ENCODE measurements at places on chromosomes 5 and 9.

DNA sequence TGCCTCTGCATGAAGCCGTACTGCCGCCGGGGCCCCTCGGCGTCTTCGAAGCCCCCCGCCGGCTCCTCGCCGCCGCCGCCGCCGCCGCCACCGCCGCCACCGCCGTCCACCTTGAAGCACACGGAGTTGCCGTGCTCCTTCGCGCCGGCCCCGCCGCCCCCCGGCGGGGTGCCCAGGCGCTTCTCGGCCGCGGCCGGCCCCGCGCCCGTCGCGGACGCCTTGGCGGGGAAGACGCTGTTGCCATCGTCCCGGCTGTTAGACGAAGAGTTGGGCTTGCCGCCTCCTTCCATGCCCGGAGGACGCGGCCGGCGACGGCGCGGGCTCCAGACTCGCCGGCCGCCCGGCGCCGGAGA is 400 bp downstream of the HCN1 start:
- DNase-seq = no peak

- DNase-seq = no peak
Measured at GRCh38 chr5:170166101-170166500, 60.4 kb downstream of the FOXI1 start.

GRCh38 chr5:179731791-179732411 is 721 bp upstream of the MAML1 start:
- DNase-seq = no peak

DNA sequence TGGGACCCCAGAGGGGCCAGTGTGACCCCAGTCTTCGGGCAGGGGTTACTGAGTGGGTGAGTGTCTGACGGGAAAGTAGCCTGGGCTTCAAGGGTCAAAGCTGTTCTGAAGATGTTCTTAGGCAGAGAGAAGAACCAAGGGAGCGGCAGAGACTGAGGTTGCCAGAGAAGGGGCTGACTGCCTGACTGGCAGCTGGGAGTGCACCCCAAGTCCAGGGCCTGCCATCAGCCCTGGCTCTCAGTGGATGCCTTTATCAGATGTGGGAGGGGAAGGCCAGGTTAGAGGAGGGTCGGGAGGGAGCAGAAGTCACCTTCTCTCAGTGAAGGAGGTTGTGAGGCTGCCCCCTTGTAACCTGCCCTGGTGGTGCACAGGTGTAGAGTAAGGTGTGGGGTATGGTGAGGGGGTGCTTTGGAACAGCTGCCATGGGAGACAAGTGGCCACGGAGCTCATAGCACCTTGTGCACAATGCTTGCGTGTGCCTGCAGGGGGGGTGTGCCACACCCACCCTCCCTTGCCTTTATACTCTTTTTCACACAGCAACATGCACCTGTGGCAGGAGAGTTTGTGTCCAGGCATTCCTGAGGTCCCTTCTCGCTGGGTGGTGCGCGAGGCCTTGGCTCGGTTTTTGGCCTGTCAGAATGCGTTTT is 18.9 kb downstream of the RALGPS1 start:
- DNase-seq = no peak

GRCh38 chr9:112072721-112073638 is 102.1 kb downstream of the SUSD1 start:
- no peak for DNase-seq

- DNase-seq = no peak
Measured at GRCh38 chr5:62421414-62421813, 8.9 kb downstream of the IPO11 start.

DNA sequence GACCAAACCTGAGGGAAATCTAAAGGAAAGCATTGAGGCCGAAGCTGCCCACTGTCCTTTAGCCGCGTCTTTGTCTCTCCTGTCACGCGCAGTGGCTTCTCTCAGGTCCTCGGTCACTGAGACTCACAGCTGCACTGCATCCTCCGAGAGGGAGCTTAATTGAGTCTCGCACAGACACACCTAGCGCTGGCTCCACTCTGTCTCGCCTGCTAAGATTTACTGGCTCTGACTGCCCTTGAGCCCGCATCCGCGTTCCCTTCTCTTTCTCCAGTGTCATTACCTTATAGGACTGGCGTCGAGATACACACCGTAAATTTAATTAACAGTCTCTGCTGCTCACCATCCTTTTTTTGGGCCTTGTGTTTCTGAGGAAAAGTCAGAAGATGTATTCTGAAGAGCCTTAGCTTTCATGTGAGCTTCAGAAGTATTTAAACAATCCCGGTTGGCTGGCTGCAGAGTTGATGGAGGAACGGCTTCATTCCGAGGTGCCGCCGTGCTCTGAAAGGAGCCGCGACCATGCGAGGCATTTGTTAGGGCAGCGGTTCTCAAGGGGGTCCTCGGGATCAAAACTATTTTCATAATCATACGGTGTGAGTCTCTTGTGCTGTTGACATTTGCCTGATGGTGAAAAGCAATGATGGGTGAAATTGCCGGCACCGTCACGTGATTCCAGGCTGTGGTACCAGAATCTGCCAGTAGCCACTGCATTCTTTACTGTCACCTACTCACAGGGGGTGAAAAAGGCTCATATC is 58.3 kb downstream of the GPR107 start:
- peak; percentile 26 for DNase-seq

GRCh38 chr9:127224178-127224882 is 40.2 kb upstream of the GARNL3 start:
- peak; percentile 95 for DNase-seq

GRCh38 chr9:68802525-68803015 is 97.5 kb downstream of the PIP5K1B start:
- DNase-seq = no peak

- DNase-seq = no peak
Measured at GRCh38 chr5:138824516-138824915, 50.6 kb downstream of the LRRTM2 start.

GRCh38 chr5:137604348-137605095 is 105.4 kb upstream of the SPOCK1 start:
- no peak for DNase-seq

GRCh38 chr9:117783828-117784227 is 79.6 kb downstream of the TLR4 start:
- DNase-seq = no peak

DNA sequence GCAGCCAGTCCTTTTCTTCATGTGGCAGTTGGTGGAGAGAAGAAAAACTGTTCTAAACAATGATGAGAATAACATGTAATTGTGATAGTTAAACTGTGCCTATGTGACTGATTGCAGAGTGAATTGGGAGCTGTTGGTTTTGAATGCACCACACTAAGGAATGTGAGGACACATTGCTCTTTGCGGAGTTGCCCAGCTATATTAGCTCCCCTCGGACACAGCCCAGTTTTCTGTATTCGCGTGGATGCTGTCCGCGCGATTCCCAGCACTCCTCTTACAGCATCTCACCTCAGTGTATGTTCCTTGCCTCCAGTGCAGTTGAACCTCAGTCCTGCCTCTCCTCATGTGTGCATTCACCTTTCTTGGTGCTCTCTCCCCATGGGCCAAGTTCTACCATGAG is 32.2 kb downstream of the TGFBI start:
- no peak for DNase-seq

GRCh38 chr9:127697575-127697974 is 9.2 kb upstream of the CFAP157 start:
- DNase-seq = no peak

DNA sequence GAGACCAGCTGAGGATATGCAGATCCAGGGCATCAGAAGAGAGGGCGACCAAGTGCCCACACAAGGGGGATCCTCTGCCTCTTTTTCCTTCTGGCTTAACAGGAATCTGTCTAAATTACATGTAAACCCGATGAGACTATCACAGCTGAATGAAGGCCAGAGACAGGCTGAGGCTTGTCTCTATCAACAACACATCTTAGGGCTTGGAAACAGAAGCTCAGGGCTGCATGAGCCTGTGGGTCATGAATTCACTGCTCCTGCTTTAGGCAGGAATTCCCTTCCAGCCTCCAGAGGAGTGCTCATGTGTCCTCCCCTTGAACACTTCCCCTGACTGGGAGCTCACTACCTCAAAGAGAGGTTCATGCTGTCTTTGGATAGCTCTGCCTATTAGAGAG is 106.1 kb upstream of the PHYKPL start:
- peak; percentile 15 for DNase-seq

DNA sequence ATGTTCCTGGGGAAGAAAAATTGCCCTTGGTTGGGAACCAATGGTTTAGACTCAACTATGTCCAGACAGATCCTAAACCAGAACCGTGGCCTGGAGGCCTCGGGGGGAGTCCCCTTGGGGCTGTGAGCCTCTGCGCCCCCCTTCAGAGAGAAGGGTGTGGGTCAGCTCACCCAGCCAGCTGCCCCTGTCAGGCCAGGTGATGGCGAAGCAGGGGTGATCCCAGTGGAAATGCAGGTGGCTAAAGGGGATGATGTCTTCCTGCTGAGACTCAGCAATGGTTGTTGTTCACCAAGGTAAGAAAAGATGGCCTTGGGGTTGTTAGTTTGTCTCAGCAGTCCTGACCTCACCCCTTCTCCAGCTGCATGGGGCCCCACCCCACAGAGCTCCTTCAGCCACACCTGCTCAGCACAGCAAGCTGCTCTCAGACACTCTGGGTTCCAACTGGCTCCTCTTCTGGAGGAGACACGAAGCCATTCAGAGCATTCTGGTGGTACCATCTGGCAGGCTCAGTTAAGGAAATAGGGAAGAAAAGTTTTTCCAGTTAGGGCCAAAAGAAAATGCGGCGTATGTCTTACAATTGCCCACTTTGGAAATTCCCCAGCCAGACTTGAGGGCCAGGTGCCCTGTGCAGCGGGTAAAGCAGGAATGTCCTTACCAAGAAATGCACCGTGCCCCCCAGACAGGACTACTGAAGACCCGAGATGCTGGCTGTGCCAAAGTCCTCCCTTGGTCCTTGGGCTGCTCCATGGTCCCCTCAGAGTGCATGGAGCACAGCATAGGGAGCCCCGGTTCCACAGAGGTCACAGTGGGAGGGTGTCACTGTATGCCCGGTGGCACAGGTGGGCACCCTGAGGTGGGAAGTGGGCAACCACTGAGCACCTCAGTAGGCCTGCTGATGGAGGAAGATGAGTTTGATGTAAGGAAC is 90.2 kb downstream of the NSUN2 start:
- DNase-seq = peak; percentile 4

DNA sequence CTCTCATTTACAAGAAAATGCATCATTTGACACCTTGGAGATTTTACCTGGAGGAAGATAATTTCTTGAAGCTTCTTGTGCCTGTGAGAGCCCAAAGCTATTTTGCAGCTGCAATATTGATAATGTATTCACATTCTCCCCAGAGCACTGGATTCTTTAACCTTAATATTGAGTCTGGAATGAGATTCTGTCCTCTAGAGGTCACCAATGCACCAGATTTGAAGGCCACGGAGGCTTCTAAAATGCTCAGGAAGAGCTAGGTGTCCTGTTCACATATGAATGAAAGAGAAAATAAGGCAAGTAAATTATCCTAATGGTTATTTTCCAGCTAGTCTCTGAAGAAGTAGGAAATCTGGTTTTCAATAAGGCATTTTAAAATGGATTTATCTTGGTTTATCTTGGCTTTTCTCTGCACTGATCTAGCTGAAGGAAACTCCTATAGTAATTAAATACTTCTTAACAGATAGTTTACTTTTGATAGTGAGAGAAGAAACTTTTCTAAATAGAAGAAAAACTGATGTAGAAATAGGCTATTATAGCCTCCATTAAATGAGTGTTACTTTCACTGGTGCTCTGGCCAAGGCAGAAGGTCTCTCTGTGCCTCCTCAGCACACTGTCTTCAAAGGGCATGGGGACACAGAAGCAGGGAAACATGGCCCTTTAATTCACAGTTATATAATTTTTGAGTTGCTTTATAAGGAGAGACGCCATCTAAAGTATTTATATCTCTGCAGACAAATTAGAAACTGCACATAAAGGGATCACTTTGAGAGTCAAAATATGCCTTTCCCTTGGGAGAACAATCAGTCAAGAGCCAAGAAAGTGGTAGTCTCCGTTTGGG is 297.0 kb upstream of the ACTBL2 start:
- DNase-seq = peak; percentile 13

DNA sequence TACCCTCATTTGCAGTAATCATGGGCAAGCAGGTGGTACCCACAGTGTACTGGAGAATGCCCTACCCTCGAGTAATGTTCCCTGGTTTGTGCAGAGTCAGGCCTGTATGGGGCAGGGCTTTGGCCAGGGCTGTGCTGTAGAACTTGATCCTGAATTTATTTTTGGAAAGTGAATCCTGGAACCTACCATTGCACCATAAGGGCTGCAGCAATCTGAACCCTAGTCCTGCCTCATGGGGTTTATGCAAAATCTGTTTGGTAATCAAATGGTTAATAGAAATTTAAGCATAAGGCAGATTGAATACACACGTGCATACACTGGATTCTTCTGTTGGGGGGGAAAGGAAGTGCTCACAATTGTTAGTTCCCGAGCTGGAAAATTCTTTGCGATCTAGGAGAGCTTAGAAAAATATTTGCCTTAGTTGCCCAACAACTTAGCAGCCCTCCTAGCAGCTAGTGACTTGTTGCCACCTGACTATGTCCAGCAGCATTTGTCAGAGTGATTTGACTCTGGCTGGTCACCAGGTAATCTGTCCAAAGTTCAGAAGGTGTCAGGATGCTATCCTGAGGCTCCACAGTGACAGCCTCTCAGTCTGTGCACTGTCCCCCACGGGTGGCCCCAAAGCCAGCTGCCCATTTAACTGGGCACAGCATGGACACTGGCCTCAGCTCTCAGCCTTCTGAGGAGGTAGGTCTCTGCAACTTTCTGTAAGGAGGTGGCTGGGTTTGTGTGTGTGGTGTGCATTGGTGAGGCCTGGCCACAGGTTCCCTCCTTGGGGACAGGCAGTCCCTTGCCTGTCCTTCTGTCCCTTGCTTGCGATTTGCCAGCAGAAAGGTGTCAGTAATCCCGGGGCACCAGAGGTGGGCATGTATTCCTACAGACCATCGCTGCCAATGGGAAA is 8.3 kb downstream of the MVB12B start:
- DNase-seq = no peak

DNA sequence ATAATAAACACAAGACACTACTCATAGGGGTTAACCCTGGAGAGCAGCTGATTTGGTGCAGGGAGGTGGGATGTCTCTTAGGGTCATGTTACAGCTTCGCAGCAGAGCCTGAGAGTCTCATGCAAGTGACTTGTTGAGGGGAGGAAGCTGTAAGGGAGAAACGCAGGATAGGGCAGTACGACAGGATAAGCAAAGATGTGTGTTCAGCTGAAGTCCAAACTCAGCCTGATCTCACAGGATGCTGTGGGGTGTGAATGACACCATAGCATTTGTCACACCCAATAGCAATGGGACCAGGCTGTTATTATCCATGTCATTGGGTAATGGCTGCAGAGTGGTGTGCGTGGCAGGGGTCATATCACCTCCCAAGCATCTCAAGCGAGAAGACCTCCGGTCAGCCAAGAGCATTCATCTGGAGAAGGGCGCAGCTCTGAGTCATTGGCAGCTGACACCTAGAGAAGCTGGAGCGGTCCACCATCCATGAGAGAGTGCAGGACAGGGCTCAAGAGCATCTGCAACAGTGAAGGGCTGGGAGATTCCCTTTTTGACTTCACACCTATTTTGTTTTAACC is 49.2 kb upstream of the RPL26L1 start:
- no peak for DNase-seq

Measured in NCI-H2171 (cell line).